ENCODE measurements at places on chromosomes 16 and 17. TPM values are rescaled to one million over a fixed set of nuclear protein-coding genes. Genes with fewer than 3 reads are reported as not detected.

DNA sequence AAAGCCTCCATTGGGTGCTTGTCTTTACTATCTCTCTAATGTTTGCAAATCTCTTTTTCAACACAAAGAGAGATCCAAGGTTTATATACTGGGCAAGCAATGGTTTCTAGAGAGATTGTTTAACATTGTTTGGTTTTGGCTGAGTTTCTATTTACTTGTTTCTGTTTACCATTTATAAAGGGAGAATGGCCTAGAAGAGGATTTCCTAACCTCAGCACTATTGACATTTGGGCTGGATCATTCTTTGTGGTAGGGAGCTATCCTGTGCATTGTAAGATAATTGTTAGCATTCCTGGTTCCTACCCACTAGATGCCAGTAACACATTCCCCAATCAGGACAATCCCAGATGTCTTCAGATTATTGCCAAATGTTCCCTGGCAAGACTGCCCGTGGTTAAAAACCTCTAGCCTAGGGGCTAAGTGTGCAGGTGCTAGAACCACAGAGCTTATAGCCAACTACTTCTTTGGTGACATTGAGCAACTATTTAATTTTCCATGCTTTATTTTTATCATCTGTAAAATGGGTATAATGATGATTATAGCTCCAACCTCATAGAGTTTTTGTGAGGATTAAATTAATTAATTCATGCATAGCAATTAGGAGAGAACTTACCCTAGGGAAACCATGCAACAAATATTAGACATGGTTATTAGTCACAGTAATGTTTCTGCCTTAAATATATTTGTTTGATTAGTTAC, 413.9 kb upstream of the MAF start:
- no peak for DNase-seq

DNA sequence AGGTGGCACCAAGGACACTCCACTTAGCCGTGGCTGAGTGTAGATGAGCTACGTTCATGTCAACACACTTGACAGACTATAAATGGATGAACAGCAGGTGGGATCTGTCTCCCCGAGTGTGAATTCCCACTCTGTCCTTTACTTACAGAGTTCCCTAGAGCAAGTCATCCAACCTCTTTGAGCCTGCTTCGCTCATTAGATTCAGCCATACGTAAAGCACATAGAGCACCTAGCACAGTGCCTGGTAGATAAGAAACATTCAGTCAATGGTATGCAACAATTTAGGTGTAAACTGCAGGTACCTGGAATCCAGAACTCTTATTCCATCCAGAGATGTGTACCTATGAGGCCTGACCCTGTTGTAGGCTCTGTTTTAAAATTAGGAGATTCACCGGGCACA, 227.8 kb upstream of the C16orf82 start:
- no peak for DNase-seq

DNA sequence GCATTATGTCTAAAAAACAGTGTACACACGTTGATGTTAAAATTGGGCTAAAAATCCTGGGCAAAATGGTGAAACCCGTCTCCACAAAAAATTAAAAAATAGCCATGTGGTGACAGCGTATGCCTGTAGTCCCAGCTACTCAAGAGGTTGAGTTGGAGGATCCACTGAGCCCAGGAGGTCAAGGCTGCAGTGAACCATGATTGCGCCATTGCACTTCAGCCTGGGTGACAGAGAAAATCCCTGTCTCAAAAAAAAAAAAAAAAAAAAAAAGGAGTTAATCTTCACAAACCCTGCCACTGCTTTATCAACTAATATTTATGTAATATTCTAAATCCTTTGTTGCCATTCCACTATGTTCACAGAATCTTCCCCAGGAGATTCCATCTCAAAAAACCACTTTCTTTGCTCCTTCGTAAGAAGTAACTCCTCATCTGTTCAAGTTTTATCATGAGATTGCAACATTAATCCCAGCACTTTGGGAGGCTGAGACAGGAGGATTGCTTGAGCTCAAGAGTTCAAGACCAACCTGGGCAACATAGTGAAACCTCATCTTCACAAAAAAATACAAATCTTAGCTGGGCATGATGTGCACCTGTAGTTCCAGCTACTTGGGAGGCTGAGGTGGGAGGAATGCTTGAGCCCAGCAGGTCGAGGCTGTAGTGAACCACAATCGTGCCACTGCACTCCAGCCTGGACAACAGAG, 1.9 kb upstream of the C16orf87 start:
- DNase-seq = no peak

The GPT2 gene
- total RNA-seq = 12.1 TPM

DNA sequence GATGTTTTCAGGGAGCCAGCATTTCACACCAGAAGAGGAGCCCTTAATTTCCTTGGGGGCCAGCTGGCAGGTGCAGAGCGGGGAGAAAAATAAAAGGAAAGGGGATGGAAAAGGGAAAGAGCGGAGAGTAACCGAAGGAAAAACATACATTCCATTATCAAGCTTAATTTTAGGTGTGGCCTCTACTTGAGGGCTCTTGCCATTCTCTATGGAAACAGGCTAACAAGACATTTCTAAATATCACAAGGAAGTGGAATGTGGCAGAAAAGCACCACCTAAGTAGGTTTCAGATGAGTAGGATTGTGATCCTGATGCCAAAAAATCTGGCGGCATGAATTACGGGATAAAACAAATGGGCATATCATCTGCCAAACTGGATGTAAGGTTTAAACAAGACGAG, 970 bp upstream of the DYNC1LI2 start:
- no peak for DNase-seq

The KRTAP4-6 gene
- not detected for total RNA-seq

The PPM1E gene
- total RNA-seq = 5.3 TPM

The FASN gene
- 46.4 TPM for total RNA-seq

GRCh38 chr16:64711026-64711425, 410.8 kb downstream of the CDH11 start:
- no peak for DNase-seq

DNA sequence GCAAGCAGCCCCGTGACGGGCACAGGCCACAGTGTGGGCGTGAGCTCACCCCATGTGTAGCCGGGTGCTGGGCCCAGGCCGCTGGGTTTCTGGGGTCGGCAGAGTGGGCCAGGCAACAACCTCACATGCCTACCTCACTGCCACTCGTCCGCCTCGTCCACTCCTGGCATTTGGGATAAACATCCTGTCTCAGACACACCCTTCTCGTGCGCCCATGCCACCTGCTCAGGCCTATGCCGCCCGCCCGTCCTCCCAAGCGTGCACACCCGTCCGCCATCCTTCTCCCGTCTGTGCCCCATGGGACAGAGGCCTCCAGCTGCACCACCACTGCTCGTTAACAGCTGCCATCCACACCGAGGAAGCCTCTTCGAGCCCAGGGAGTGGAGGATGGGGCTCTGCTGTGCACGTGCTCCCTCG, 64.3 kb downstream of the KLHDC4 start:
- no peak for DNase-seq

DNA sequence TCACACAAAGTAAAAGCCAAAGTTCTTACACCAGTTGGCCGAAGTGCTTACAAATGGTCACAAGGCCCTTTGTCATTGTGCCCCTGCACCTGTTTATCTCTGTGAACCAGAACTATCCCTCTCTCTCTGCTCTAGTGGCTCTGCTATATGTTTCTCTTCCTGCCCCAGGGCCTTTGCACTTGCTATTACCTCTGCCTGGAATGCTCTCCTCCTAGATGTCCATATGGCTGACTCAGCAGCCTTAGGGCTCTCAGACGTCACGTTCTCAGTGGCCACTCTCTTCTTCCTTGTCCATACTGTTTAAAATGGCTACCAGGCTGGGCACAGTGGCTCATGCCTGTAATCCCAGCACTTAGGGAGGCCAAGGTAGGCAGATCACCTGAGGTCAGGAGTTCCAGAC, 38.8 kb upstream of the DDX52 start:
- DNase-seq = no peak

DNA sequence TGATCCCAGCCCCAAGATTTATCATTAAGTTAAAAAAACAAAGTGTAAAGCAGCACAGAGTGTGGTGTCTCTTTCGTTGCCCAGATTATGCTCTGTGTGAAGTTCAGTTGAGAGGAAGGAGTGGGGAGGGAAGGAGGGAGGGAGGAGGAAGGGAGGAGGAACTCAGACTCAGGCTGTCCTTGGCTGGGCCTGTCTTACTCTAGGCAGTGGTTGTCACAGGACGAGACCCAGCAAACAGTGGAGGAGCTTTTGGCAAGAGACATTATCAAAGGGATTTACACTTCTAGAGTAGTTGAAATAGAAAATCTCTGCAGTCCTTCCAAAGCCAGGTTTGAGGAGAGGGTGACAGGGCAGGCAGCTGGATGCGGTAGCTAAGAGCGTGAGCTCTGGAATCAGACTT, 27.8 kb downstream of the KNOP1 start:
- DNase-seq = no peak

DNA sequence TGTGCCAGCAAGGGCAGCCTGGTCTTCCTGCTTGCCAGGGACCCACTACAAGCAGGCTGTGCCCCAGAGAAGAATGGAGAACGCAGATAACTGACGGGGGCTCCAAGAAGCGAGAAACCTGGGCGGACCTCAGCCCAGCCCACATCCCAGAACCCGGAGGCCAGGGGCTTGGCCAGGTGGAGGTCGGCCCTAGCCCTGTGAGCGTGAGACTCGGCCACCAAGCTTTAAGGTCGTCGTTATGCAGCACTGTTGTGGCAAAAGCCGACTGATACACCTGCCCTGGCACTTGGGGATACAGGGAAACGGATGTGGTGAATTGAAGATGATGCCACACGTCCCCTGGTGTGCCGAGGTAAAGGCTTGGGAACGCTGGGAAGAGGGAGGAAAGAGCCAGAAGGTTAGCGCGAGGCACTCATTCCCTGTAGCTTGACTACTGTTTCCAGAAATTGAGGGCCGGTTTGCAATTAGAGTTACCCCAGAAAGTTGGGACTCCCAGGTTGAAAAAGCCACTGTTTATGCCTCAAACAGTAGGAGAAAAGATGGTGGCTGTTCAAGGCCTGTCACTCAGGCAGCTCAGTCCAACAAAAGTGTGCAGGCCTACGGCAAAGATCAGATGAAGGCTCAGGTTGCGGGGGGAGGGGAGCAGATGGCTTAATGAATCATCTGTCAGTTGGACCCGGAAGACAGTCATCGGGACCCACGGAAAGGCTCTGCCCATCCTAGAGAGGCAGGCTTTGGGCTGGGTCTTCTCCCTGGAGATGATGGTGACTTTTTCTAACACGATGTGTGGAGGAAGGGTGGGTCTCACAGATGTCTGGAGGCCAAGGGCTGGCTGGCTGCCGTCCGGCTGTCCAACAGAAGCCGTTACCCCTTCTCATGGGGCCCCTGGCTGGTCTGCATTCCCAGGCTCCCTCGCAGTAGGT, 45.6 kb upstream of the BAHCC1 start:
- DNase-seq = no peak

DNA sequence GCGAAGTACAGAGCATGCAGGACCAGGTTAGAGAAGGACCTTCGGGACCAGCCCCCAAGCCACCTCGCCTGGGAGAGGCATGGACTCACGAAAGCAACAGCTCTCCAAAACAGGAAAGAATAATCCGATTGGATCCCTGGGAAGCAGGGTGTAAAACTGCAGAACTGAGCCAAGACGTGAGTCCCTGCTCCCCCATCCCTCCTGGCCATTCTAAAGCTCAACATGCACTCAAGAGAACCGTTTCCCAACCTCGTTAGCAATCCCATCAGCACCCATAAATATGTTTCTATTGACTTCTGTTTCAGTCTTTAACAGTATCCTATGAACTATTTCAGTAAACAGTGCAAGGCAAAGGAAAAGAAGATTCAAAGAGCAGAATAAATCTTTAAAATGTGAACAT, 167.0 kb downstream of the COPRS start:
- DNase-seq = peak; percentile 28

The PRSS21 gene
- total RNA-seq = not detected

The MAP1LC3B gene
- total RNA-seq = 83.0 TPM

GRCh38 chr16:47713225-47713595, 252.1 kb downstream of the PHKB start:
- DNase-seq = no peak

The TNFRSF13B gene
- total RNA-seq = not detected

GRCh38 chr16:3192476-3193019, 4.5 kb downstream of the OR1F1 start:
- no peak for DNase-seq

DNA sequence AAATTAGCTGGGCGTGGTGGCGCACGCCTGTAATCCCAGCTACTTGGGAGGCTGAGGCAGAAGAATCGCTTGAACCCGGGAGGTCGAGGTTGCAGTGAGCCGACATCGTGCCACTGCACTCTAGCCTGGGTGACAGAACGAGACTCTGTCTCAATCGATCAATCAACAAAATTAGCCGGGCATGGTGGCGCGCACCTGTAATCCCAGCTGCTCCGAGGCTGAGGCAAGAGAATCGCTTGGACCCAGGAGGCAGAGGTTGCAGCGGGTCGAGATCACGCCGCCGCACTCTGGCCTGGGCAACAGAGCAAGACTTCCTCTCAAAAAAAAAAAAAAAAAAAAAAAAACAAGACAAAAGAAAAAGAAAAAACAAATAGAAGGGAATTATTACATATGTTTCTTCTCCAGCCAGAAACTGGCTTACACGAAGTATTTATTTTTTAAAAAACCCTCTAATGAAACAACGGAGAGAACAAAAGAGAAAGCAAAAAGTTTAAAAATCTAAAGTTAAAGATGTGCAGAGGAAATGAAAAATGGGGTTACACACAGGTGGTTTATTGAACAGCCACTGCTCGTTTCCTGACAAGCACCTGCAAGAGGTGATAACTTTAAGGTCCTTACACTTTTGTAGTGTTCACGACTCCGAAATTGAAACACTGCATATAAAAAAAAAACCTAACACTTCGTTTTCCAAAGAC, 1.4 kb downstream of the SYNRG start:
- no peak for DNase-seq

DNA sequence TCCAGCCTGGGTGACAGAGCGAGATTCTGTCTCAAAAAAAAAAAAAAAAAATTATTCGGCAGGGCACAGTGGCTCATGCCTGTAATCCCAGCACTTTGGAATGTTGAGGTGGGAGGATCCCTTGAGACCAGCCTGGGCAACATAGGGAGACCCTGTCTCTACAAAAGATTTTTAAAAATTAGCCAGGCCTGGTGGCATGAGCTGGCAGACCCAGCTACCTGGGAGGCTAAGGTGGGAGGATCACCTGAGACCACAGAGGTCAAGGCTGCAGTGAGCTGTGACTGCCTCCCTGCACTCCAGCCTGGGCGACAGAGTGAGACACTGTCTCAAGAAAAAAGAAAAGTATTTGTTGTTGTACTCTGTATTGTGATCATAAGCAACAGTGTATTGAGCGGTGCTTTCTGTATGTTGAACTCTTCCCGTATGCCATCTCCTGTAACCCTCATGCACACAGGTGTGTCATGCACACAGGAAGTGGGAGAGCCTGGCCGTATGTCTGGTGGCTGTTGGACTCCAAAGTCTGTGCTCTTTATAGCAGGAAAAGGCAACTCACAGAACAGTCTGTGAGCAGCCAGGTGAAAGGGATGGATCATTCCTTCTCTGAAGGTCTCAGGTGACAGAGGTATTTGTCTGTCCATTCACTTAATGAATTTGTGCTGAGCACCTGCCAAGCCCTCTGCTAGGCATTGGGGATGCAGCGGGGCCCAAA, 17.1 kb downstream of the CDH1 start:
- DNase-seq = no peak

The CRYM gene
- total RNA-seq = 91.1 TPM

All from right atrium auricular region (tissue), 2 donors.